ENCODE measurements at places on chromosomes 2 and 18.

DNA sequence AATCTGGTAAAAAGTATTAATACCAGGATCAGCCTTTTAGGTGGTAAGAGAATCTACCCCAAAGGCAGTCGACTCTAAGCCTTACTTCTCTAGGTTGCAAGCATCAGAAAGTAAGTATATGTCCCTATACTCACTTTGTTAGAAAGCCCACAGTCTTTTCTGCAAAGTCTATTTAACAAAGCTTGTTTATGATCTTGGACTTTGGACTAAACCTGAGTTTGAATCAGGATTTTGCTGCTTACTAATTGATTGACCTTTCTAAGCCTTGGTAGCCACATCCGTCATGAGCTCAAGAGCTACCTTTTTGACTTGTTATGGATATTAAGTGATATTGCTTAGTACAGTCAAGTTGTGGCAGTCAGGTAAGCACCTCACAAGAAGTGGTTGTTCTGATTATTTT, 18.4 kb downstream of the FMNL2 start:
- DNase-seq, result no peak

GRCh38 chr2:221042926-221043325, 529.2 kb downstream of the EPHA4 start:
- DNase-seq, result no peak

GRCh38 chr2:80322311-80322920, 17.9 kb upstream of the LRRTM1 start:
- DNase-seq, result no peak

- no peak for DNase-seq
Observed at GRCh38 chr18:43931439-43931838, 654.1 kb upstream of the SYT4 start.

- no peak for DNase-seq
Observed at GRCh38 chr2:112168422-112169124, 30.4 kb downstream of the FBLN7 start.

DNA sequence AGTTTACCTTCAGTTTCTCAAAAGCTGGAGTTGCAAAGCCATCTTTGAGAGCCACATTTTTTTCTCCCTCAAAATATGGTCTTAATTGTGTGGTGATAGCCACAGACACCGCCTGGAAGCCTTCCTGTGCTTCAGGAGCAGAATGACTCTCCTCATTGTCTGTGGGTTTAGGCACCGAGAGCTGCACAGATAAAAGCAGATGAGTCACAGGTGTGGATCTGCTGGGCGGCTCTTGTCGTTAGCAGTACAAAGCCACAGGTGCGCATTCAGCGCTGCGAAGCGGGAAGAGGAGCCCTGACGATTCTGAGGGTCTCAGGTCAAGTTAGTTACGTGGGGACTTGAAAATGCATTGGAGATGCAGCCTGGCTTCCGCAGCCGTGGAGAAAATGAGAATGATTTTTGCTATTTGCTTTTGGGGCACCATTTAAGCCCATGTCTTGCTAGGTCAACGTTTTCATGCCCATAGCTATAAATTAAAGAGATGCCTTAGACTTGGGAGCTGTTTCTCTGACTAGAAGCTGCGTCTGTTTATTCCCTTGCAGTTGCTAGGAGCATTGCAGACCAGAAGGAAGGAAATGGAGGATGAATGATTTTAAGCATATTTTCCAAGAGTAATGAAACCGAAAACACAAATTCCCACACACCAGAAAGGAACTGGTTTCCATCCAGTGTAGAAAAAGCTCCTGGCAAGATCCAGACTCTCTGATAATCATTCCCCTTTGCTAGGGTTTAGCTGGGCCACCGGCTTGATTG, 51.5 kb downstream of the KLHL29 start:
- no peak for DNase-seq

DNA sequence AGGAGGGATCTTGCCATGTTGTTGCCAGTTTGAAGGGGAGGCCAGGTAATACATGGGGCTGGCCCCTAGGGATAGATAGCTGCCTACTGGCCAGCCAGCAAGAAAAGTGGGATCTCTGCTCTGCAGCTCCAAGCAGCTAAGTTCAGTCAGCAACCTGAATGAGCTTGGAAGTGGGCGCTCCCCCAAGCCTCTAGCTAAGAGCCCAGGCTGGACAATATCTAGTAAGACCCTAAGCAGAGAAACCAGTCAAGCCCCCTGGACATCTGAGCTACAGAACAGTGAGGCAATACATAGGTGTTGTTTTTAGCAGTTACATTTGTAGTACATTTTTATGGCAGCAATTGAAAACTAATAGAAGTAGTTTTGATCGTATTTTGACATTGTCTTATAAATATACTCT, 409.8 kb upstream of the SMIM21 start:
- no peak for DNase-seq

- DNase-seq, result no peak
Observed at GRCh38 chr2:176817061-176817565, 395.5 kb upstream of the HNRNPA3 start.

- DNase-seq, result no peak
Observed at GRCh38 chr2:1979569-1979968, 235.3 kb upstream of the PXDN start.

DNA sequence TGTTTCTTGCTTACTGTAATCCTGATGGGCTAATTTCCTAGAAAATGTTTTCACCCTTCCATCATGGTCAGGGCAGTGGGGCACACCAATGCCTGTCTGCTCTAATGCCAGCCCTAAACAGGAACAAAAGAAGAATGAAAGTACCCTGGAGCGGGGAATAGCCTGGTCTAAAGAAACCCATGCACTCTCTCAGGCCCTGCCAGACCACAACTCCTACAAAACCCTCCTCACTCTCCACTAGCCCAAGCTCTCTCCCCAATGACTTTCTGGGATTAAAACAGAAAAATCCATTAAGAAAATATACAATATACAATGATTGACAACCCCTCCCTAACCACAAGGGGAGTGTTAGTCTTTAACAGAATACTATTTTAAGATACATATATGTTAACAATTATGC, 67.6 kb downstream of the AAK1 start:
- DNase-seq, result no peak

GRCh38 chr2:147679955-147680531, 164.8 kb upstream of the ACVR2A start:
- no peak for DNase-seq

DNA sequence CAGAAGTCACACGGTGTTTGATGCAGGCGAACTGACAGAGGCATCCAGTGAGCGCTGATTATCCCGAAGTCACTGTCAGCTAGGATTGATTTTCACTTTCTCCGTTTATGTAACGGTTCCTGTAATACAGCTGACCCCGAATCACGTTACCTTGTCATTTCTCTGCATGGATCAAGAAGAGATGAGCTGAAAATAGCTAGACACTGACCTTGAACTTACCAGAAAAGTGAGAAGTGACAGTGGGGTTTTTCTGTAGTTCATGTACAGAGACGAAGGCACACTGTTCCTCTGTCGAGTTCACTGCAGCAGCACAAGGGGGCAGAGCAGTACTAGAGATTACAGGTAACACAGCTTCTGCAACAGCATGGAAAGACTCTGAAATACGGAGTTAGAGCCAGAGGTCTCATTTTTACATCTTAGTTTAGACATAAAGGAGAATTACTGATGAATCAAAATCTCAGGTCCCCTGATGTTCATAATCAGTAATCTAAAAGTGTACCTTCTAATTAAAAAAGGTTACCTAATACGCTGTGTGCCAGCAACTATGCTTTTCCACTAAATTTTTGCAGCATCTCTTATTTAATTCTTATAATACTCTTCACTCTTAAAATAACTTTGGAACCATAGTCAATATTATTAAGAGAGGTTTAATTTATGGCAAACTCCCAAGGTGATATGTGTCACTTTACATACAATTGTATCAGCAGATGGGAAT, 33.1 kb downstream of the ARHGAP15 start:
- peak; percentile 39 for DNase-seq

DNA sequence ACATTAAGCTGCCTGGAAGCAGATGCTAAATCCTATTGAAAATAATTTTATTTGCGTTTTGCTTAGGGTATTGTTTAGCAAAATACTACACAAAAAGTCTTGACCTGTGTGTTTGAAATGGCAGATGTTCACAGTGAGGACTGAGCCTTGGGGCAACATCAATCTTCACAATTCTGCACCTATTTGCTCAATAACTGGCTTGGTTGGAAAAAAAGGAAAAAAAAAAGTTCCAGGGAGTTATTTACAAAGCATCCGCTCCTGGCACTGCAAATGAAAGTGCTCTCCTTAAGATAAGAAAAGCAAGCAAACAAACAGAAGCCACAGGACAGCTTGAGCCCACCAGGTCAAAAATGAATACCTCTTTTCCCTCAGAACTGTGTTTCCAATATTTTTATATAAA, 77.7 kb downstream of the MAP2 start:
- DNase-seq, result no peak

DNA sequence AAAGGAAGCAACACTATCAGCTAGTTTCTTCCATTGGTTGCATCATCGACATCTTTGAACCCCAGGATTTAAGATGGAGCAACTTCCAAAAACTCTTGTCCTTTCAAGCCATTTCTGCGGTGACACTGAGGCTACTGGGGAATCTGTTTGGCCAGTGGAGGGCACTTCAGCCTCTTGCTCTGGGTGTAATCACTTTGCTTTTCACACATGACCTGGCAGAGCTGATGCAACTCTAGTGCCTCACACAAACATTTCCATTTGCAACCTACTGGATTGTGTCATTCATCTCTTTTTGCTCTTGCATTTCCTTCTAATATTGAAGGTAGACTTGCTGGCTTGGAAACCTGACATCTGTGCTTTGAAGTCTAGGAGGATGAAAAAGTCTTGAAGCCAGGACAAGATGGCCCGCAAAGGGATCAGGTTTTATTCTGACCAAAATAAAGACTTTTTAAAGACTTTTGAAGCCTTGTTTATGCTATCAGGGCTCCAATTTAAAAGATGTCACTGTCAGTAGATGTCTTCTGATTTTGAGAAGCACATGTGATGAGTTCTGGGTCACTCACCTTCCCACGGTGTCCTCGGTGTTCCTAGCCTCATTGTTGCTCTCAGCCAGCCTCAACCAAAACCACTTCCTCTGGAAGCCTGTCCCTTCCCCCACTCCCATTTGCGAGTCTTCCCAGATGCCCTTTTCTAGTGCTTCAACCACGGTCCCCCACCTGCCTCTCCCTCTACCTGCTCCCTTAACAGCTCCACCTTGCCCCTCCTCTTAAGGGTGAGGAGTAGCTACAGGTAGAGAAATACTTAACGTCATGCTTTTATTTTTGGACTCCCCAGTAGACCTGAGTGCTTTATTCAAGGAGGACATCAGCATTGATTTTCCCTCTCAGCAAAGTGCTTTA, 69.7 kb upstream of the KCNE4 start:
- DNase-seq, result no peak

- no peak for DNase-seq
Observed at GRCh38 chr2:239329972-239330572, 70.7 kb downstream of the HDAC4 start.

DNA sequence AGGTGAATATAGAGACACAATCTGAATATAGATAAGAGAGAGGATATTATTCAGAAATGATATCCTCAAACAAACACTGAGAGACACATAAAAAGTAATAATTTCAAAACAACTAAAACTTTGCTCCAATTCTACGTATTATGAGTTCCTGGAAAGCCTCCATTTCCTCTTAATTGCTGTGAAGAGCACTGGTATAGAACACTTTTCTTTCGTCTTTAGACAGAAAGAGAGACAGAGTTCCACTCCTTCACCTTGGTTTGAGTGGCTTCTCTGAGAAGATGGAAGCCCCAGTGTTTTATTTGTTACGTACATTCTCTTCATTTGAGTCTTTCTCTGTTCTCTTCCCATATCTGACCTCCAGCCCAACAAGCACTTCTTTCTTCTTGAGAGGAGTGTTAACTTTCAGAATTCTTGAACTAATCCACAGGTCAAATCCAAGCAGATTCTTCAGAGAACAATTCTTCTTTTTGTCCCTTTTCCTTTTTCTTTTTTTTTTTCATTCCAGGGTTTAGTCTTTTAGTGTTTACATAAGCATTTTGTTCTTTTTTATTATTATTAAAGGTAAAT, 6.4 kb upstream of the PIK3C3 start:
- DNase-seq, result no peak

- DNase-seq, result peak; percentile 5
Observed at GRCh38 chr2:170361090-170361936, 183.4 kb downstream of the MYO3B start.
